ENCODE measurements at places on chromosomes 12 and 14. TPM values are rescaled to one million over a fixed set of nuclear protein-coding genes. Genes with fewer than 3 reads are reported as not detected.

DNA sequence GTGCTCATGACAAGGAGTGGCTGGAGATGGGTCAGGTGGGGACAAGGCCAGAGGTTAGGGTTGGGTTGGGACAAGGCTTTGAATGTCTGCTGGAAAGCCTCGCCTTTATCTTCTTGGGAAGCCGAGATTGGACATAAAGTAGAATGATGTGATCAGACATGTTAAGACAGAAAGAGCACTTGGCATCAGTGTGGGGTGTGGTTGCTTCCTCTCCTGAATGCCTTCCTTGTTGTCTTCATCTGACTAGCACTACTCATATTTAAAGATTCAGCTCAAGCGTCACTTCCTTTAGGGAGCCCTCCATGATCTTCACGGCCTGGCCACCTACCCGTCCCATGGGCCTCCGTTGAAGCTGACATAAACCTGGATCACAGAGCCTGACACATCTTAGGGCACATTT, 14.8 kb upstream of the C12orf75 start:
- no peak for DNase-seq

- DNase-seq: no peak
Observed at GRCh38 chr12:132194056-132194455, 49.8 kb downstream of the NOC4L start.

DNA sequence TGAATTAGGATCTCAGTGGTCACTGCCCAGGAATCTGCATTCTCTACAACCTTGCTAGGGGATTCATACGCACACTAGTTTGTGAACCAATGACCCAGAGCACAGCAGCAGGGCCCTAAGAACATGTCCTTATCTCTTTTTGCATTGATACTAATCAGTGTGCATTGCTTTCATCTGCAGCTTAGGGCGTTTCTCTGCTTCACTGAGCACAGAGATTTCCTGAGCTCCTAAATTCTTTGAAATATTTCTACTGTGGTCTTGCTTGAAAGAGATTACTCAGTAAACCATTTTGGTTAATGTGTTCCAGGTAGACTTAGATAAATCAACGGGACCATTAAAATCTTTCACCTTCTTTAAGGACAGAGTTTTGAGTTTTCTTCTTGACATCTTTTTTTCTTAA, 351.3 kb upstream of the KITLG start:
- peak; percentile 26 for DNase-seq

GRCh38 chr12:116135209-116135930, 142.1 kb downstream of the MED13L start:
- DNase-seq: peak; percentile 73

DNA sequence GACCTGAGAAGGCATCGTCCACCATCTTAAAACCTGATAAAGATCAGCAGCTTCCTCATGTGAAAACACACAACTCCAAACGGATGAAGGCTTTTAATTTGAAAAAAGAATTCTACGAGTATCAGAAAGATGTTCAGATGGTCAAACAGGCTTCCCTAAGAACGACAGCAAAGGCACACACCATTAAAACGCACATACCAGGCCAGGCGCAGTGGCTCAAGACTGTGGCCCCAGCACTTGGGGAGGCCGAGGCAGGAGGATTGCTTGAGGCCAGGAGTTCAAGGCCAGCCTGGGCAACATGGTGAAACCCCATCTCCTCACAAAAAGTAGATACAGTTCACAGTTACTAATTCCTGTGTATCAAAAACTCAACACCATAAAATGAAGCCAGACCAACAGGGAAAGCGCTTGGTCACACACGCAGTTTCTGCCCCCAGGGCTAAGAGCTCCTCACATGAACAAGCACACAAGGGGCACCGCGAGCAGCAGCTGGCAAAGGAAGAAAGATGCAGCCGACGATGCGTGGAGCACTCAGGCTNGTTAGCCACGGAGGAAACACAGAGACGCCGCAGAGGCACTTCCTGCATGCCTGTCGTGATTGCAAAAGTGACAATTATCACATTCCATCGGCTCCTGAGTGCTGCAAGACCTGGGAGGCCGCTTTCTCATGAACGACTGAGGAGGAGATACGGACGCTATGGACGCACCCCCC, 78.0 kb downstream of the NOC4L start:
- no peak for DNase-seq

GRCh38 chr12:131370321-131370720, 340.6 kb upstream of the SFSWAP start:
- no peak for DNase-seq

DNA sequence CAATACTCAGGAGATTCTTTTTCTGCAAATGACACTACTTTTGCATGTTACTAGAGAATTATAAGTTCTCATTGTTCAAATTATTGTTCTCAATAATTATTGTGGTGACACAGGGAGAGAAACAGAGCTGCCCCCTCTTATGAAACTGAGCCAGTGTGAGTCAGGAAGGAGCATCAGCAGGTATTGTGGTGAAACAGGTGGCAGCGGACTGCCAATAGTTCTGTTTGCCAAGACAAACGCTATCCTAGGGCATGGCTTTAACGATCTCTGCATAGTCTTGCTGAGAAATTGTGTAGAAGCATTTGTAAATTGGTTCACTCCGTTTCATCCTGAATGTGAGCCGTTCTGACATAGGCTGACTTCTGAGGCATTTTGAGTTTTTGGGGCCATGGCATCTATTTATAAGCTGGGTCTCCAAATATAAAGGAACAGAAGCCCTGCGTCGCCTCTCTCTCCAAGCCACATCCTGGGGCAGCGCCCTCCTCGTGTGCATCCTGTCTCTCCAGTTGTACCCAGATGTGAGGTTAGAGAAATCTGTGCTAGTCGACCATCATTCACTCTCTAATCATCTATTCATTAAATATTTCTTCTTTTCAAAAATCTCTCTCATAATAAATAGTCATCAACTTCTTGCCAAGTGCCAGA, 15.8 kb upstream of the PPP4R4 start:
- DNase-seq: no peak

GRCh38 chr12:128353301-128353700, 86.3 kb downstream of the TMEM132C start:
- DNase-seq: no peak

DNA sequence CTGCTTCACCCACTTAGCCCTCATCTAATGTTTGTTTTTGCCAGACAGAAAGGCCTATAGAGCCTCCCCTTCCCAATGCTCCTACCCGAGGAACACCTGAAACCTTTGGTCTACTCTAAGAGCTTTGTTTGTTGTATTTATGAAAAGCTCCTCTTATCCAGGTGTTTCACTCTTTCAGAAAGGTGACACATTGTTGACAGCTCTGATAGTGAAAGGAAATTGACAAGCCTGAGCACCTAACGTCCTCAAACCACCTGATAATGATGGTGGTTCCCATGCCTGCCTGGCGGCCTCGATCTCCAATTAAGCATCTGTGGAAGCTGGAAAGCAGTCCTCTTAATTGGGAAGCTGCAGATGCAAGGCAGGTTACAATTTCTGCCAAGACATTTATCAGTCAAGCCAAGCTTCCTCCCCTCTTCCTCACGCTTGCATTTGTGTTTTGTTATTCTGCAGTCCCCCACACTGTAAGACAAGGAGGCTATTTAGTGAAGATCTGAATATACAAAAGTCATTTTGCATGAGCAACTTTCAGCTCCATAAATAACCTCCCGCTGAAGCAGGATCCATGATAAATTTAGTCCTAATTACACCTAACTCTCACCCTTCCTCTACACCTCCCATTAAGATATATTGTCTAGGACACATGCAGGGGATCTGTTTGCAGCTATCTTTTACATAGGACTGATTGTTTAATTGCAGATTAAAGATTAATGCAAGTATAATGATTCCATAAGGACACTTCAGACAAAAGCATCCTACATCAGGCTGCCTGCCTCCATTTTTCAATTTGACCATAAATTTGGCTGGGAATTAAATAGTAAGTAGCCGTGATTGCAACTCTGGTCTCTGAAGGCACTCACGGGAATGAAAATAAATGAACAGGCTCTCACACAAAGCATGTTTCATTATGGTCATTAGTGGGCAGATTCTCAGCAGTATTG, 288.6 kb downstream of the PDZRN4 start:
- no peak for DNase-seq

DNA sequence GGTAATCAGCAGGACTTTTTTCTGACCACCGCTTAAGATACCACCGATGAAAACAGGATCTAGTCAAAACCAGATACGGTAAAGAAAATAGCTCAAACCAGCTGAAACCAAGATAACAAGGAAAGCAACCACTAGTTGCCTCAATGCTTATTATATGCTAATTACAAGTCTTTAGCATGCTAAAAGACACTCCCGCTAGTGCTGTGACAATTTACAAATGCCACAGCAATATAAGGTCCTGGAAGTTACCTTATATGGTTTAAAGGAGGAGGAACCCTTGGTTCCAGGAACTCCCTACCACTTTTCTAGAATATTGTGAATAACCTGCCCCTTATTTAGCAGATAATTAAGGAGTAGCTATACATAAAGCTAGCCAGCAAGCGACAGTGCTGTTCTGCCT, 976.4 kb upstream of the SEL1L start:
- DNase-seq: no peak

DNA sequence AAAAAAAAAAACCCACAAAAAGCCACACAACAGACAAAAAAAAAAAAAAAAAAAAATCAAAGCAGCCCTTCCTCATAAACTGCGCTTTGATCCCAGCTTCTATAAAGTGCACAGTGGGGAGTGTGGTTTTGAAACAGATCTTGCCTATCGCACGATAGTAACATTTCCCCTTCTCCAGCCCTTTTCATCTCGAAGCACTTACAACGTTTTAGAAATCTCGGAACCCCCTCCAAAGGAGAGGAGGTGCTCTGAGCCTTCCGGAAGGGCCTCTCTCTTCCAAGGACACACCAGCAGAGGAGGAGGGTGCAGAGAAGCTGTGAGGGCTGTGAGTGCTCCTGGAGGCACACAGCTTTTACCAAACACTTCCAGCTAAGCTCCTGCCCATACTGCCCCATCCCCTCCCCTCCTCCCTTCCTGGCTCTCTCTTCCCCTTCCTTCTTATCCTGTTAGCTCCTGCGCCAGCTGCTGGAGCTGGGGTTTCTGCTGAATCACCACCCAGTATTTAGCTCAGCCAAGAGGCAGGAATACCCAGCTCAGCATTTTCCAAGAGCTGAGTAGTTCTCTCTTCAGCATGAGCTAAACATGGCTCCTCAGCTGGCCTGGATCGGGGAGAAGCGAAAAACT, 28.4 kb downstream of the SLC7A8 start:
- DNase-seq: peak; percentile 85

- DNase-seq: no peak
Observed at GRCh38 chr12:106123551-106124081, 15.1 kb downstream of the NUAK1 start.

- no peak for DNase-seq
Observed at GRCh38 chr12:57270966-57271470, 20.0 kb upstream of the STAC3 start.

GRCh38 chr14:105537580-105538474, 11.4 kb downstream of the TMEM121 start:
- DNase-seq: no peak

GRCh38 chr14:21346532-21347135, 37.2 kb downstream of the SUPT16H start:
- DNase-seq: peak; percentile 25

- no peak for DNase-seq
Observed at GRCh38 chr14:100131181-100131580, 28.3 kb downstream of the DEGS2 start.

DNA sequence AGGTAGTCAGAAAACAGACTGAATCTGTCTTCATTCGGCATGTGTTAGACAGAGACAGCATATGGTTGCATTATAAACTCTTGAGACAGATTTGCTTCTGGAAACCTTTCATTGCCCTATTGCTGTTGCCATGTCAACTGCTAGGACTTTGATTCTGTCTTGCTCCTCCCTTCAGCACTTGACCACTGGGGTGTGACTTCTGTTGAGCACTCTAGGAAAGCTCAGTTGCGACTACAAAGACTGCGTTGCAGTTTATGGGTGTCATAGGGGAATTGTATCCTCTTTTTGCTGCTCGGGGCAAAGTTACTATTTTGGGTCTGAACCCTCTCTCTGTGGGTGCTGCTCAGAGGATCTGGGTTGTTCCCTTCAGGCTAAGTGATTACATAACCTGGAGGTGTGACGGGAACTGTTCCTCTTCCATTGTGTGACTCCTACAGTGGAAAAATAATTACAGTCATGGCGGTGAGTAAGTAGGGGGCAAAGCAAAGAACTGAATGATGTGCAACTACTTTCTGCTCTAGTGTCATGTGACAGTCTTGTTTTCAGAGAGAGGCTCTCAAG, 44.3 kb upstream of the TRIM9 start:
- DNase-seq: no peak

- no peak for DNase-seq
Observed at GRCh38 chr12:75047885-75048525, 161.6 kb downstream of the KCNC2 start.

DNA sequence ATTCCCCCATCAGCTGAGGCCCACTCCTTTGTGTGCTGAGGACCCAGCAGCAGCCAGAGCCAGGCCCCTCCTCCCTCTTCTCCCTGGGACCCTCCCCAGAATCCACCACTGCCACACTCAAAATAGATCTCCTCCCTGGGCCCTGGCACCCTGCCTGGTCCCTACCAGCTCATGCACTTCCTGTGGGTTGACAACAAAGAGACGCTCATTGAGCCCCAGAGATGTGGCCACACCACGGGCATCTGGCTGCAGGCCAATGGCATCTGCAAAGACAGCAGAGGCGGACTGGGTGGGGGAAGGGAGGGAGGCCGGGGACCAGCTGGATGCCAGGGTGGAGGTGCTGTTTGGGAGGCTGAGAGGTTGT, 16.0 kb upstream of the ENDOU start:
- DNase-seq: no peak

- no peak for DNase-seq
Observed at GRCh38 chr14:88535149-88535548, 19.7 kb downstream of the PTPN21 start.

DNA sequence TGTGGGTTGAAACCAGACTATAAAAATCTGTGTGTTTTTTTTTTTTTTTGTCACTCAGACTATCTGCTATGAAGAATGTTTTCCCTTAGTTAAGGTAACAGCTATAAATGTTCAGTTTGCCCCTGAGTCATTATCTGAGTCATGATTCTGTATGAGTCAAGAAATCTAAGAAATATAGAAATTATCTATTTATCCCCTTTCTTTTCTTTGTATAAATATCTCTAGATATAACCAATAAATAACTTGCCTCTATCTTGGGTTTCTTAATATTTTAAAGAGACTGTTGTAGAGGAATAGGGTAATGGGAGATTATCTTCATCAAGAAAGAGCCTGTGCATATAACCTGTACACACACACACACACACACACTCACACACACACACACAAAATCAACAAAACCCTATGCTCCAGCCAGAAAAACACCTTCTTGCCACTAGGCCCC, 161.7 kb upstream of the EEA1 start:
- peak; percentile 78 for DNase-seq

DNA sequence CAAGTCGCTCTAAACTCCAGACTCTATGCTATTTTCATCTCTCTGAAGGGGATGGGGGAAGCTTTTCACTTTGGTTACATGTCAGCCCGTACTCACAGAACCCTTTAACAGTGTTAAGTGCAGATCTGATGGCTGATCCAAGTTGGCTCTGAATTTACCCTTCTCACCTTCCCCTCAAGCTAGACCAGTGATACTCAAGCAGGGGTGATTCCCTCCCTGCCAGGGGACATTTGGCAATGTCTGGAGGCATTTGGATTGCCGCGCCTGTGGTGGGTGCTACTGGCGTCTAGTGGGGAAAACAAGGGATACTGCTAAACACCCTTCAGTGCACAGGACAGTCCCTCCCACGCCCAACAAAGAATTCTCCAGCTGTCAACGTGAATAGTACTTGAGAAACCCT, 6.0 kb upstream of the TEX52 start:
- no peak for DNase-seq

Gene OR5AU1
- not detected for total RNA-seq

Gene KRT74
- not detected for total RNA-seq

Gene CDCA3
- total RNA-seq: 2.3 TPM

Gene TMEM63C
- 11.3 TPM for total RNA-seq

Gene SOAT2
- total RNA-seq: not detected

Gene IGF1
- total RNA-seq: 1.9 TPM

Gene RHEBL1
- total RNA-seq: 1.9 TPM

Gene SERPINA10
- total RNA-seq: not detected

Gene GALNT9
- 2.7 TPM for total RNA-seq

All from astrocyte (in vitro differentiated cells and primary cell).